Mucosa of descending colon (tissue), 3 donors: ENCODE measurements at places on chromosomes 13 and 19.
A peak's percentile ranks its signal among the peaks of the same experiment; 100 is the strongest.

DNA sequence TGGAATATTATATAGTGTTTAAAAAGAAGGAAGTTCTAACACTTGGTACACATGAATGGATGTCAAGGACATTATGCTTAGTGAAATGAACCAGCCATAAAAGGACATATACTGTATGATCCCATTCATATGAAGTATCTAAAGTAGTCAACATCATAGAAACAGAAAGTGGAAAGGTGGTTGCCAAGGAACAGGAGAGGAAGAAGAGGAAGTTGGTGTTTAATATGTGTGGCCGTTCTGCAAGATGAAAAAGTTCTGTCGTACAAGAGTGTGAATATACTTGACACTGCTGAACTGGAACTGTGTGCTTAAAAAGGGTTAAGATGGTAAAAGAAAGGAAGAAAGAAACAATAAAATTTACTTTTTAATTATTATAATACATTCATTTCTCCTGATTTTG lies 33.1 kb upstream of the C1QTNF9 start:
- DNase-seq = no peak

DNA sequence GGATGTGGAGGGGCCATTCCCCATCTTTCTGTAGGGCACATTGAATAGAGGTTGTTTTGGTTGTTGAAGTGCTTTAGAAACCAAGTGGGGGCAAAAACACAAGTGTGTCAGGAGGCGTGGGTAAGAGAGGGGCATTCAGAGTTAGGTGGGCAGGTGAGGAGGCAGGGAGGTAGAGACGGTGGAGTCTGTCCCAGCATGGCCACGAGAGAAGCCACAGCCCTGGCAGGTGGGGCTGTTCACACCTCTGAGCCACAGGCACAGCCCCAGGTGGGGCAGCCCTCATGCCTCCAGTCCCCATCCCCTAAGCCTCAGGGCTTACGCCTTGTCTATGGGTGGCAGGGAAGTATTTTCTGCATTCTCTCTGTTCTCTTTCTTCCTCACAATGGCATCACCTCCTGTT lies 43.7 kb downstream of the KCTD15 start:
- no peak for DNase-seq

DNA sequence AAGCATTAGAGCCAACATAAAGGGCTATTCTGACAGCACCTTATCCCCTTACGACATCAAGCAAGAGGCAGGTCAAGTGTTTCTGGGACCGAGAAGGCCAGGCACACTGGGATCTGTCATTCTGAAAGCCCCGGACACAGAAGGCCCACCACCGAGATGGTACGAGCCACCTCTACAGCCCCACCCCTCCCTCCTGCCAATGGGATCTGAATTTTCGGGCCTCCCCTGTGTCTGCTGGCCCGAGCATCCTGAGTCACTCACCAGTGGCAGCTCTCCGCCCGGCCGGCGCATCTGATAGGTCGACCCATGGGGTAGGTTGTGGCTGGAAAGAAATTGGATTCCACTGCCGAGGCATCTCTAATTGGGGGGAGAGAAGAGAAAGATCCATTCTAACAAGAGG lies 2.6 kb downstream of the TIMM44 start:
- DNase-seq = peak; percentile 37

- no peak for DNase-seq
Observed at GRCh38 chr19:13920940-13921747, 15.1 kb downstream of the CC2D1A start.

DNA sequence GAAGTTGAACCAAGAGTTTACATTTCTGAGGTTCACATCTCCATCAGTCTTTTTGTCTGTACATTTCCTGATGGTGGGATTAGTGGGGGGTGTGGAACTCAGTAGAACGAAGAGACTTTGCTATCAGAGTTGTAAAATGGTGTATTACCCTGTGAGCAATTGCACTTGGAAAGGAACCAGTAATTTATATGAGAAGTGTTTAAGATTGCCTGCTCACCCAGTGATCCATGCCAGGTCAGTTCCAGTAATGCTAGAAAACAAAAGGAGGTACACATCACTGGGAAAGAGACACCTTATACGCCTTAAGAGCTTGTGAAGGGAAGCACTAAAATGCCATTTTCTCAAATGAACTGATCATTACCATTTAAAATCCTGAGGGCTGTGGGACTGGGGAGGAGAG lies 7.5 kb upstream of the DACH1 start:
- no peak for DNase-seq

DNA sequence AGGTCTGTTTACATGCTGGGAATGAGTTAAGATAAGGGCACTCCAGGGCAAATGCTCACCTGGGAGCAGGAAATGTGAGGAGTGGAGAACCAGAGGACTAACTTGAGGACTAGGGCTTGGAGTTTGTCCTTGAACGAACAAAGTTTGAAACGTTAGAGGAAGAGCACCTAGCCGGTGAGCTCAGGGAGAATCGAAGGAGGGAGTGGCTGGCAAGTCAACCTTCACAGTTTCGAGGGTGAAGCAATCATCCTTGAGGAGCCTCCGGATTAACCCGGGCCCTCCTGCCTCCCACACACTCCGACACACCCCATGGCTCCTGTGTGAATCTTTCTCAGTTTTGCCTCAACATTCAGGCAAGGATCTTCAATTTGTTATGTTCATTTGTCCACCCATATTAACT lies 58.6 kb downstream of the LMO7 start:
- DNase-seq = no peak

GRCh38 chr13:40114305-40114896 lies 458.9 kb downstream of the COG6 start:
- DNase-seq = no peak

- peak; percentile 50 for DNase-seq
Observed at GRCh38 chr13:36130552-36131221, 495 bp downstream of the DCLK1 start.
